Effector memory CD8-positive, alpha-beta T cell (primary cell): ENCODE measurements at places on chromosomes 3 and 15.

- no peaks in the 10 kb centered on the region for H3K27me3 ChIP-seq
- no peak for DNase-seq
- H3K4me1 ChIP-seq, result no peaks in the 10 kb centered on the region
Measured at GRCh38 chr3:36451816-36452215, 71.5 kb downstream of the STAC start.

DNA sequence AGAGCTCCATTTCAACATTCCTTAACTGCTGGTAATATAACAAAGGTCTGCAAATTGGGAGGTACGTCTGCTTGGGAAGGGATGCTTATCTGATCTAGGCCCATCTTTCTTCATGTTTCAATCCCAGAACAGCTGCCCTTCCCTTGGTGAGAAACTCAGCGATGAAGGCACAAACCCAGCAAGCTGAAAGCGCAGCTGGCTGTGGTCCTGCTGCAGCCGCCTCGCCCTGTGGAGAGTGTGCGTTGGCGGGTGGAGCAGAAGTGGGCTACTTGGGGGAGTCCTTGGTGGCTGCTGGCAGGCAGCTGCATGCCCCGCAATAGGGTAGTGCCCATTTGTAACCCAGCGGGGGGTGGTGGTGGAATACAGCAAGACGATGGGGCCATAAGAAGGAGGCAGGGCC lies 160.6 kb upstream of the WNT5A start:
- no peaks in the 10 kb centered on the region for H3K4me1 ChIP-seq
- DNase-seq, result no peak
- H3K27me3 ChIP-seq, result peaks cover 7% of the 10 kb centered on the region
- peaks cover 2% of the 10 kb centered on the region for H3K36me3 ChIP-seq
- H3K27ac ChIP-seq, result no peak overlapping the region

DNA sequence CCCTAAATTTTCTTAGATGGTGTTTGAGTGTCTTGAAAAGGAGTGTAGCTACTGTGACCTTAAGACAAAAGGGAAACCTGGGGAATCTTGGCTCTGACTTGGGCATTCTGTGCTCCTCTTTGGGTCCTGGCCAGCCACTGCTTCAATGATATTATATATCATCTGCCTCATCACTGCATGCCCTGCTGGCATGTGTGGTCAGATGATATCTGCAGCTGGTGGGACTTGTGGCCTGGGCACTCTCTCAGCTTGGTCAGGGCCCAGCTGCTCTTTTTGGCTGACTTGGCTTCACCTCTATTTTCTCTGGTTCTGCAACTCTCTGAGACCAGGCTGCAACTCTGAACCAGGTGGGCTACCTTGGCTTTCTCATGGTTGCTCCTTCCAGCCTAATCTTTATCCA lies 446.1 kb upstream of the RARB start:
- no peaks in the 10 kb centered on the region for H3K27me3 ChIP-seq
- no peaks in the 10 kb centered on the region for H3K4me1 ChIP-seq
- H3K27ac ChIP-seq, result no peak overlapping the region
- no peaks in the 10 kb centered on the region for H3K36me3 ChIP-seq
- DNase-seq, result no peak
- no peak overlapping the region for H3K4me3 ChIP-seq

DNA sequence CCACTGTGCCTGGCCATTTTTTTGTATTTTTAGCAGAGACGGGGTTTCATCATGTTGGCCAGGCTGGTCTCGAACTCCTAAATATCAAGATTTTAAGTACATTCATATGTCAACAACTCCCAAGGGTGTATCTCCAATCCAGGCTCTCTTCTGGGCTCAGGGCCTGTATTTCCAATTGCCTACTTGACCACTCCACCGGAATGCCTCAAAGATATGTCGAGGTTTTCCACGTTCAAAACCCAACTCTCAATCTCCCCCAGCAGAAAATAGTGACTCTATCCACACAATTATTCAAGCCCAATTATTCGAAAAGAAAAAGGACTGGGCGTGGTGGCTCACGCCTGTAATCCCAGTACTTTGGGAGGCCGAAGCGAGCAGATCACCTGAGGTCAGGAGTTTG lies 1.9 kb upstream of the KNSTRN start:
- no peak overlapping the region for H3K27ac ChIP-seq
- no peak overlapping the region for H3K4me3 ChIP-seq
- H3K36me3 ChIP-seq, result no peaks in the 10 kb centered on the region
- H3K4me1 ChIP-seq, result peaks cover 11% of the 10 kb centered on the region
- H3K27me3 ChIP-seq, result no peaks in the 10 kb centered on the region

DNA sequence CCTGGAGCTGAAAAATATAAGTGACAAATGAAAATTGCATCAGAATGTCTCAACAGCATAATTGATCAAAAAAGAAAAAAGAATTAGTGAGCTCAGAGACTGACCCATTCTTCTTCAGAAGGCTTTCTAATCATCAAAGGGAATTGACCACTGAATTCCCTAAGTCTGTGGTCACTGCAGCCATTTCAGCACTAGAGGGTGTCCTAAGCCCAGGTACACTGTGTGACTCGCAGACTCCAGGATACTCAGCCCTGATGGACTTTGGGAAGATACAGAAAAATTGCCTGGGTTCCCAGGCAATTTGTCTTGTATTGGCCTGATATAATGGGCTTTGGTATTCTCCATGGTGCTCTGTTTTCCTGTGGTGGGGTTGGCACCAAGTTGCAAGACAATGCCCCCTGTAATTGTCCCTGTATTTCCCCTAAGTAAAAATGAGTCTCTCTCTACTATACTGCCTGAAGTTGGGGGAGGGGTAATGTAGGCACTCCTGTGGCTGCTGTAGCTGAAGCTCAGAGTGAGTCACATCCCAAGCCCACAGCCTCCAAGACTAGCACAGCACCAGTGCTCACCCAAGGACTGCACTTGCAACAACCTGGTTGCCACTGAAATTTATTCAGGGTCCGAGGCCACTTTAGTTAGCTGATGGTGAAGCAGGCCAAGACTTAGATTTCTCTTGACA lies 256.0 kb upstream of the STAC start:
- no peak for DNase-seq
- no peak overlapping the region for H3K27ac ChIP-seq
- H3K27me3 ChIP-seq, result no peaks in the 10 kb centered on the region

GRCh38 chr15:94682171-94682570 lies 450.8 kb downstream of the MCTP2 start:
- peaks cover 26% of the 10 kb centered on the region for H3K27me3 ChIP-seq
- no peaks in the 10 kb centered on the region for H3K4me1 ChIP-seq
- DNase-seq, result no peak
- no peak overlapping the region for H3K27ac ChIP-seq

DNA sequence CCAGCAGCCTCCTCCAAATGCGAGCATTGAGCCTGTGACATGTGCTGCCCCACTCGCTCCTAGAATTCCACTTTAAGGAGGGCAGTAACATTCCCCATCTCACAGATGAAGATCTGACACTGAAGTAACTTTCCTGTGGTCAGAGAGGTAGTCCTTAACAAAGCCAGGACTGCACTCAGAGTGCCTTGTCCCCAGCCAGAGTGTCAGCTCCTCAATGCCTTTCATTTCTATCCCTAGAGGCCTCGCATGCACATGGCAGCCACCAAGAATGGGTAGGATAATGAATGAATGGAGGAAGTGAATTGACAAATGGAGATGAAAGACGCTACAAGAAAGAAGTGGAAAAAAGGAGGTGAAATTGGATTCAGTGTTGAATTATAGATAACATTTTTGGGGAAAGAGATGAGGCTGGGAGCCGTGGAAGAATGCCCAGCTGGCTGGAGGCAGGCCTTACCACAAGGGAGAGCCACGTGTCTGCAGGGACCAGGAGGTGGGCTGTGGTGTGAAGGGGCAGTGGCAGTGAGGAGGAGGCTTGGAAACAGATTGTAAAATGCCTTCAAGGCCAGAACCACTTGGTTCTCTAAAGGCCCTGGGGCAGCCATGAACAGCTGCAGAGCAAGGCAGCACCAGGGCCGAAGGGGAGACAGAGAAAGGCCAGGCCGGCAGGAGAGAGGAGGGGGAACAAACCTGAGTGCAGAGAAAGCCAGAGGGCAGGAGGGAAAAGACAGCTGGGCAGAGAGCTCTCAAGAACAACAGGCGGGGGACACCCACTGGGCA lies 10.4 kb downstream of the CFAP92 start:
- no peak overlapping the region for H3K27ac ChIP-seq
- H3K36me3 ChIP-seq, result no peaks in the 10 kb centered on the region
- no peaks in the 10 kb centered on the region for H3K27me3 ChIP-seq
- no peaks in the 10 kb centered on the region for H3K4me1 ChIP-seq

- peaks cover 6% of the 10 kb centered on the region for H3K36me3 ChIP-seq
- H3K4me3 ChIP-seq, result no peak overlapping the region
- H3K27me3 ChIP-seq, result no peaks in the 10 kb centered on the region
- no peak overlapping the region for H3K27ac ChIP-seq
Measured at GRCh38 chr3:41652931-41653330, 309.0 kb downstream of the ULK4 start.

DNA sequence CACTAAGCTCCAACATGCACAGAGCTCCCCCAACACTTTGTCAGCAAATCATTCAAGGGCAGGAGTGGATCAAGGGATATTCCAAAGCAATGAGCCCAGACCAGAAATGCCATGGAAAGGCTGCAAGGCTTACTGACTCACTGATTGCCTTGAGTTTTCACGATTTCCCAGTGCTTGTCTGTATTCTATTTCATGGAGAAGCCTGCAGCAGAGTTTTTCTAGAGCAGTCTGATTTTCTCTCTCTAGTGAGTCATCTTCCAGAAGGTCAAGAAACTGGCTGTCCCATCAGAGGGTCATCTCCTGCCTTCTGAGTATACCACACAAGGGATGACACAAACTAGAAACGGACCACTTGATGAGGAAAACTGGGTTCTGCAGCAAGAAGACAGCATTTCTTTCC lies 16.5 kb downstream of the LMCD1 start:
- no peaks in the 10 kb centered on the region for H3K36me3 ChIP-seq
- no peak overlapping the region for H3K27ac ChIP-seq
- H3K4me1 ChIP-seq, result no peaks in the 10 kb centered on the region
- H3K4me3 ChIP-seq, result no peak overlapping the region
- peaks cover 16% of the 10 kb centered on the region for H3K27me3 ChIP-seq

DNA sequence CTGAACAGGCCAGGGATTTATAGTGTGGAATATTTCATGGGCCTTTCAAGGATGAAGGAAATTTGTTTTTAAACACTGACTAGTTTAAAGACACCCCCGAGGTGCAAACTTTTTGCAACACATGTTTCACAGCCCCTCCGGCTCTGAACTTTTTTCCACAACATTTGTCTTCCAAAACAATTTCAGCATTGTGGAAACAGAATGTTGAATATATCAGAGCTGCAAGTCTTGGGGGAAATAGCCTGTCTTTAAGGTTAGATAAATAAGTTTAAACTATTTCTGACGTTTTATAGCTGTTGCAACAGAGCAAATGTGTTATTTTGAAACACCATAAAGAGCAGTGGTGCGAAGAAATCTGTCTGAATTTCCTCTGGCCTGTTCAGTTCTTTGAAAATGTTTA lies 229.2 kb upstream of the GOLGA6L4 start:
- H3K4me3 ChIP-seq, result no peak overlapping the region
- no peaks in the 10 kb centered on the region for H3K36me3 ChIP-seq
- H3K27me3 ChIP-seq, result peaks cover 9% of the 10 kb centered on the region
- H3K4me1 ChIP-seq, result no peaks in the 10 kb centered on the region

DNA sequence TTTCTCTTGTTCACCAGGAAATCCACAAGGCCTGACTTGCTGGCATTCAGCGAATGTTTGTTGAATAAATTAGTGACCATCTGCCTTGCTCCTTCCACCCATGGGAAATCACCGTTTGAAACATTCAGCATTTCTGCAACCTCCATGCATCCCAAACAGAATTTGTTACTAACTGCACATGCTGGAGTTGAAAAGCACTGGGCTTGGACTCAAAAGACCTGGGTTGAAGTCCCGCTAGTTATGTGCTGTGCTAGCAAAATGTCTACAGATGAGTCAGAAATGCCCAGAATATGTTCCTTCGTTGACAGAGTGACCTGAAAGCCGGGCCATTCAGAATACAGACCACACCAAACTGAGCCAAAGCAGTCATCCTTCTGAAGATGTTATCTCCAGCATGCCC lies 144.6 kb downstream of the ALDH1A2 start:
- no peaks in the 10 kb centered on the region for H3K4me1 ChIP-seq
- H3K27me3 ChIP-seq, result peaks cover 65% of the 10 kb centered on the region
- no peaks in the 10 kb centered on the region for H3K36me3 ChIP-seq
- no peak for DNase-seq
- H3K4me3 ChIP-seq, result no peak overlapping the region

- no peak for DNase-seq
- no peaks in the 10 kb centered on the region for H3K36me3 ChIP-seq
- no peak overlapping the region for H3K4me3 ChIP-seq
- no peaks in the 10 kb centered on the region for H3K27me3 ChIP-seq
- peaks cover 2% of the 10 kb centered on the region for H3K4me1 ChIP-seq
Measured at GRCh38 chr3:131067983-131068382, 41.3 kb downstream of the NEK11 start.

- no peaks in the 10 kb centered on the region for H3K27me3 ChIP-seq
- no peak for DNase-seq
- no peak overlapping the region for H3K4me3 ChIP-seq
- H3K4me1 ChIP-seq, result peaks cover 28% of the 10 kb centered on the region
Measured at GRCh38 chr3:195892105-195893043, 16.0 kb downstream of the TNK2 start.

DNA sequence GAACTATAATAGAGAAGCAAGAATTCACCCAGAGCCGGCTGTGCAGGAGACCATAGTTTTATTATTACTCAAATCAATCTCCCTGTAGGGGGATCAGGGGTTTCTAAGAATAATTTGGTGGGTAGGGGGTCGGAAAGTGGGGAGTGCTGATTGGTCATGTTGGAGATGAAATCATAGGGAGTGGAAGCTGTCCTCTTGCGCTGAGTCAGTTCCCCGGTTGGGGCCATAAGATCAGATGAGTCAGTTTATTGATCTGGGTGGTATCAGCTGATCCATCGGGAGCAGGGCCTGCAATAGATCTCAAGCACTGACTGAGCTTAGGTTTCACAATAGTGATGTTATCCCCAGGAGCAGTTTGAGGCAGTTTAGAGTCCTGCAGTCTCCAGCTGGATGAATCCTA lies 97.0 kb upstream of the SNRPN start:
- no peaks in the 10 kb centered on the region for H3K27me3 ChIP-seq
- H3K4me3 ChIP-seq, result no peak overlapping the region
- no peaks in the 10 kb centered on the region for H3K36me3 ChIP-seq
- H3K4me1 ChIP-seq, result no peaks in the 10 kb centered on the region
- no peak overlapping the region for H3K27ac ChIP-seq
- no peak for DNase-seq

DNA sequence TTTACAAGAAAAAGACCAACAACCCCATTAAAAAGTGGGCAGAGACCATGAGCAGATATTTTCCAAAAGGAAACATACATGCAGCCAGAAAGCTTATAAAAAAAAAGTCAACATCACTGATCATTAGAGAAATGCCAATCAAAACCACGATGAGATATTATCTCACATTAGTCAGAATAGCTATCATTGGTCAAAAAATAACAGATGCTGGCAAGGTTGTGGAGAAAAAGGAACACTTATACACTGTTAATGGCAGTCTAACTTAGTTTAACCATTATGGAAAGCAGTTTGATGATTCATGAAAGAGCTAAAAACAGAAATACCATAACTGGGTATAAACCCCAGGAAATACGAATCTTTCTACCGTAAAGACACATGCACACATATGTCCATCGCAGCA lies 76.3 kb downstream of the SUCNR1 start:
- peaks cover 47% of the 10 kb centered on the region for H3K27me3 ChIP-seq
- H3K27ac ChIP-seq, result no peak overlapping the region
- DNase-seq, result no peak
- no peak overlapping the region for H3K4me3 ChIP-seq
- H3K4me1 ChIP-seq, result no peaks in the 10 kb centered on the region
- peaks cover 3% of the 10 kb centered on the region for H3K36me3 ChIP-seq
